NCI-H2029 (cell line): ENCODE measurements at places on chromosomes 13 and 19.

- no peak for DNase-seq
Measured at GRCh38 chr19:4939466-4939865, 29.4 kb upstream of the KDM4B start.

GRCh38 chr19:39701291-39701690, 3.0 kb upstream of the LGALS14 start:
- DNase-seq = no peak

DNA sequence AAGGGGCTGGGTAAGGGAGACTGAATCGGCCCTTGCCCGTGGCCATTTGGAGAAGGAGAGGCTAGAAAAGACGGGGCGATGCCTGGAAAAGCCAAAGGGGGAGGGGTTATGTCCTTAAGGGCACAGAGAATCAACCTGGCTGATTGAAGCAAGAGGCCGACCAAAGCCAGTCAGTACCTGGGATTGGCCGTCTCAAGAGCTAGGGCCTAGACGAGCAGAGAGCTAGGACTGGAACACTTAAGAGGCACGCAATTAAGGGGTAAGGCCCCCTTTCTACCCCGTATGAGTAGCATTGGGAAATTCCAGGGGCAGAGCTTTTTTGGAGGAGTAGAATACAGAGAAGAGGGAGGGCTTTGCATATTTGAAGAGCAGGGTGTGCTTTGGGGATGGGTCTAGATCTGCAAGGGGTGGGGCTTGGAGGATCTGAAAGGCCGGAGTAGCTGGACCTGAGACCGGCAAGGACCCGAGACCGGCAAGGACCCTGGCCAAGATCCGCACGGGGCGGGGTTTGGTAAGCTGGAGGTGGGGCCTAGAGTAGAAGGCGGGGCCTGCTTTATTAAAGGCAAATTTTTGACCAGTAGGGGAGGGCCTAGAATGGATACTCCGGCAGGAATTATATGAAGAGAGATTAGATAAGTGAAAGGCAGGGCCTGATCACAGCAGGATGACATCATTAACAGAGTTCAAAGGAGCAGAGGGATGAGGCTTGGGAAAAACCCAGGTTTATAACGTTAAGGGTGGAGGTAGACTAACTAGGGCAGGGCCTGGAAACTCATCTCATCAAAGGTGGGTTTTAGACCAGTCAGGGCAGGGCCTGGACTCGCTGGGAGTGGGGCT, 10.7 kb upstream of the CACNG6 start:
- no peak for DNase-seq

DNA sequence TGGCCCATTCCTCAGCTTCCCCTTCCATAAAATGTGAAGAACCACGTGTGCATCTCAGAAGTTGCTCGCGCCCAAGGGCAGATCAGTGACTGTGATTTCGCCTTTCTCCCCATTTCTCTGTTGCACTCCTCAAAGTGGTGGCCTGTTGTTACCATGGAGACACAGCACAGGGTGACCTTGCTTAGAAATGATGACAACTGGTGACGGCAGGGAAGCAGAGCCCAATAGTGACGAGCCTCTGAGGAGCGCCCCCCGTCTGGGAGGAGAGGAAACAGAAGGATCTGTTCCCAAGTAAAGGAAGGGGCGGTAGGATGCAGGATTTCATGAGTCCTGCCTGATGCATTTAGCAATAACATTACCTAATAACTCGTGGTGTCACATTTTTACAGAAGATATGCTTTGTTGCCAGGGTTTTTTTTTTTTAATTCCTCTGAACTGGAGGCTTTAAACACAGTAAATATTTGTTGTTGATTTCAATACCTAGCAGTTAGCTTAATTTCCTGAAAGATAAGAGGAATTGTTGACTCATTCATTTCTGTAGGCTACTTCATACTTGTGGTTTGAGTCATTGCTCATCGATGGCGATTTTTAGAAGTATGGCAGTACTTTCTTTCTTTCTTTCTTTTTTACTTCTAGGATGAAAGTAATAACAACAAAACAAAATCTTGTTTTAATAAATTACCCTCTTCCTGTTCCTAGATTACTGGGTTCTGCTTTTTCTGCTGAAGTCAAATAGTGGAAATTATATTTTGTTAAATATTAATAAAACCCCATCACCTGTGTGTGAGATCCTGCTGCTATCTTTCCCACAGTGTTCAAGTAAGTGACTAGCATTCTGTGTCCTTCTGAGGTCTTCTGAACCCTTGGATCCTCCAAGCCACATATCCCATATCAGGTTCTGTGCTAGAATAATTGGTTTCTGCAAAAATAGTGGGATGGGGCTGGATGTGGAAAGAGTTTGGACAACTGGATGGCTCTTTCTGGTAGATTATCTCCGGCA, 36.0 kb downstream of the MBNL2 start:
- DNase-seq = no peak

DNA sequence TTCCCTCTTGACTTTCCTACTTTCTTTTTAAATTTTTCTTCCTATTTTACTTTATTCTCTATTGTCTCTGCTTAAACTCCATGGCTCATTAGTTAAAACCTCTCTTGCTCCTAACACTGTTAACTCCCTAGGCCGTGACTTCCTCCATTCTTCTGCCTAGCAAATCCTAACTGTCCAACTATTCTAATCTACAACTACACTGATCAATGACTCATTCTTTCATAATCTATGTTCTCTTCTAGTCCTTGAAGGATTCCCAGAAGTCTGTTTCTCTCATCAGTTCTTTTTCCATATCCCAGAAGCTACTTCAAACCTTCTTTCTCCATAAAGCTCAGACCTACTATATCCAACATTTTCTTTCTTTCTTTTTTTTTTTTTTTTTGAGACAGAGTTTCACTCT, 66.9 kb downstream of the MICU2 start:
- DNase-seq = no peak

- no peak for DNase-seq
Measured at GRCh38 chr19:2556221-2557092, 80.5 kb downstream of the GADD45B start.
